ENCODE measurements at places on chromosomes 5 and 9.

DNA sequence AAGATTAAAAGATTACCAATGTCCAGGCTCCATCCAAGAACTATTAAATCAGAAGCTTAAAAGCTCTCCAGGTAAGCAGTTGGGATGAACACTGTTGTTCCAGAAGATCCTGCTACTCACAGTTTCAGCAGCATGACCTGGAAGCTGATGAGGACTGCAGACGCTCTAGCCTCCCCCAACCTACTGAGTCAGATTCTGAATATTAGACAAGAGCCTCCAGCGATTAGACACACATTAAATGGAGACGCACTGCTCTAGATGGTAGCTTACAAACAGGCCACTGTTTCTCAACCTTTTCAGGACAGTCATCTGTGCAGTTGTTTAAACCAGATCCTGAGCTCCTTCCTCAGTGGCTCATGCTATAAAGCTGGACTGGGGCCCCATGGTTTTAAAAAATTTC is 54.3 kb downstream of the MTMR12 start:
- no peak for DNase-seq

DNA sequence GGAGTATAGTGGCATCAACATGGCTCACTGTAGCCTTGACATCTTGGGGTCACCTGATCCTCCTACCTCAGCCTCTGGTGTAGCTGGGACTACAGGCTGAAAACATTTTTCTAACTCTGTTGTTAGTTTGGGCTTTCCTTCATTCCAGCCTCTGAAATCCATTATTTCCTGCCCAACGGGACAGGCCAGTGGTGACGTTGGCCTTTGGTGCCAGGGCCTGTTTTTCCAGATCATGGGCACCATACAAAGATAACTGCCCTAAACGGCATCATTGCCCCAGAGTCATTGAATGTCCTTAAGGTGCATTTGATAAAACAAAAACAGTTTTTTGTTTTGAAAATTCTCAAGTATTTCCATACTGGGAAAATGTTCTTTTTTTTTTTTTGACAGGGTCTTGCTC is 32.1 kb downstream of the PIK3R1 start:
- DNase-seq, result no peak

- DNase-seq, result no peak
These were observed 33.0 kb downstream of the MACIR start for GRCh38 chr5:103291606-103292005.

- DNase-seq, result no peak
These were observed 938 bp downstream of the NINJ1 start for GRCh38 chr9:93132946-93133680.

DNA sequence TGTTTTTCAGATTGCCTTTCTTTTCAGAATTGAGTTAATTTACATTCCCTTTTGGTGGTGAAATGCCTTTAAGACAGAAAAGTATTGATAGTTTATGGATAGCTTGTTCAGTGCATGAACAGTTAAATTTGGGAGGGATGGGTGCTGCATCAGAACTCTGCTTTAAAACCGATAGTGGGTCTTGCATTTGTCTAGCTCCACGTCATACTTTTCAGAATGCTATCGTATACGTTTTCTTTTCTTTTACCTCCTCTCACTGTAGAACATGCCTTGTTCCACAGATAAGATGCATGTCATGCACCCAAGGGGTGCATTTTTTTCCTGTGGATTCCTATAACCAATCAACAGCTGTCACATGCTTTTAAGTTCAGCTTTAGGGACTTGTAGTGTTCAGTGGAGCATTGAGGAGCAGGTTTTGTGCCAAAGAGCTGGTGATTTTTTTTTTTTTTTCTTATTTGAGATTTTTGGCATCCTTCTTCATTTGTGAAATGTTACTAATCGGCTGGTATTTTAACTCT is 2.3 kb downstream of the SLC44A1 start:
- peak; percentile 69 for DNase-seq

DNA sequence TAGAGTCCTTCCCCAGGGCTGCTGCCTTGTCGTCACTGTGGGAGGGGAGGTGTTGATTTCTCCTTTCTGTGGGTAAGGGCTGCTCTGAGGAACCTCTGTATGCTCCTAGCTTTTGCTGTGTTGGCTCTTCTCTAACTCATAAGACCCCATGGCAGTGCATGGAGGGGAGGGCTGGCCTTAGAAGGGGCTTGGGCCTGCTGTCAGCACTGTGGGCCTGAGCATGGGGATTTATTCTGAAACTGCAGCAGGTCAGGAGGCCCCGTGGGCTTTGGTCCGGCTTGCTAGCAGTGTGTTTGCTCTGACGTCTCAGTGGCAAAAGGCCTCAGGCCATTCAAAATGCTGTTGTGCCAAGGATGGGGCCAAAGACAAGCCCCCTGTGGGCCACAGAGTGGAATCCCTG is 6.8 kb downstream of the FGF18 start:
- no peak for DNase-seq

DNA sequence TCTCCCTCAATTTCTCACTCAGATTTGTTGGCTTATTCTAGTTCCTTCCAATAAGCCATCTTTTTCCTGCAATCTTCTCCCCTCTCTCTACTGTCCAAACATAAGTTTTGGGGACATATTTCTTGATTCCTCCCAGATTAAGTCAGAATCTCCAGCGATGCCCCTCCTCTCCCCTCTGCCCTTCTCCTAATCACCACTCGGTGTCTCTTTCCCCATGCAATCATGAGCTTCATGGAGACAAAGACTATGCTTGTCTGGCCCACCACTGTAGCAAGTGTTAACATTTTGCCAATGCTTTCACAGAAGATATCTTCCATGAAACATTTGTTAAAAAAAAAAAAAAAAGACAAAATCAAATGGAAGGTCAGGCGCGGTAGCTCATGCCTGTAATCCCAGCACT is 42.4 kb downstream of the PDE6A start:
- DNase-seq, result no peak

DNA sequence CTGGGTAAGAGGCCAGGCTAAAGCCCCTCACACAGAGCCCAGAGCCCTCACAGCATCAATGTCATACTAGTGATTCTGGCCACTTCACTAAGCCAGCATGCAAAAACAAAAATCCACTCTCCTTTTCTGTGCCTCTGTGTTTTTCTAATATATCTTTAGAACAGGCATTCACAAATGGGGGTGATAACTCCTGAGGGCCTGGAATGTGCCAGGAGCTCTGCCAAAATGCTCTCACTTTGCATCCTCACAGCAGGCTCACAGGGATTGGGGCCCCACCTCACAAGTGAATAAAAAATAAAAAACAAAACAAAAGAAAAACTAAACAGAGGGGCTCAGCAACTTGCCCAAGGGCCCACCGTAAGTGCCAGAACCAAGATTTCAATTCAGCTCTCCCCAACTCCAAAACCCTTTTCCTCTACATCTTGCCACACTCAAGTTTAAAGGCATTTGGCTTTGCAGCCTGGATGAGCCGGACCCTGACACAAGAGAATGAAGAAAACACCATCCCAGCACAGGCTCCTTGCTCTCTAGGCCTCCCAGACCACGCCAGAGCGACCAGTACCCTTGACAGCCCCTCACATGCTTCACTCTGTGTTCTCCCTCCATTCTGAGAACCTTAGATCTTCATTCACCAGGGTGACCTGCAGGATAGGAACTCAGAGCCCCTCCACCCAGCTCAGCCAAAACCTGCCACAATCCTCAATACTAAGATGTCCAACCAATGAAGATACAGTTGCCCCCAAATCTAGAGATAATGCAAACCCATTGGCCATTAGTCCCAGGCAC is 51.3 kb downstream of the SAXO1 start:
- DNase-seq, result no peak

DNA sequence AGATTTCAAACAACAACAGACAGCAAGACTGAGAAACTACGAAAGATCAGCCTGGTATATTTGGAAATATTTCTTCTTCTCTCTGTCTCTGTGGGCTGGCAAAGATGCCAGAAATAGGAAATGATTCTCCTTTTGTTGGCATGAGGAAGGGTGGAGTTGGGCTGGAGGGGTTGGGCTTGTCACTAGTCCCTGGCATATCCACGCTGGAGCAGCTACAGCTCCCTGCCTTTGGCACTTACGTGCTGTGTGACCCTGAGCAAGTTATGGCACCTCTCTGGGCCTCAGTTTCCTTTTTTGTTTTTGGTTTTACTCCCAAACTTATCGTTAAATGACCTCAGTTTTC is 354 bp upstream of the KCNMB1 start:
- no peak for DNase-seq

DNA sequence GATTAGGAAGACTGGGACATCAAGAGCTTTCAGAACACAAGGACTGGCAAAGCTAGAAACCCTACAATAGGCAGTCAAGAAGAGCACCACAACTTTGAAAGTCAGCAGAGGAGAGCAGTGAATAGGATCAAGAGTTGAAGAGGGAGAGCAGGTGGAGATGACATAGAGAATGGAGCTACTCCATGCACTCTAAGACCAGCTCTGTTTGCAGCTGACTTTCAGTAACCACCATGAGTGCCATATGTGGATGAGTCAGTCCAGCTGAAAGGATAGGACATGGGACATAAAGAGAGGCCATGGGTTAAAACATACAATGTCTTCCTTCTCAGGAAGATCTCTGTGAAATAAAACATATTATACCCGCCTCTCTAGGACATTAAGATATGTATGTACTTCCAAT is 289.1 kb upstream of the KLF4 start:
- DNase-seq, result no peak

- DNase-seq, result no peak
These were observed 2.9 kb upstream of the SCAI start for GRCh38 chr9:125146247-125146646.

GRCh38 chr5:150438873-150439546 is 10.5 kb downstream of the RPS14 start:
- no peak for DNase-seq

GRCh38 chr5:72145348-72145747 is 38.1 kb downstream of the MAP1B start:
- DNase-seq, result no peak

All from NCI-H2171 (cell line).